MG63 (cell line): ENCODE measurements at places on chromosomes 6 and 20.

GRCh38 chr20:61724376-61724775, 341.3 kb downstream of the TAF4 start:
- DNase-seq, result no peak

DNA sequence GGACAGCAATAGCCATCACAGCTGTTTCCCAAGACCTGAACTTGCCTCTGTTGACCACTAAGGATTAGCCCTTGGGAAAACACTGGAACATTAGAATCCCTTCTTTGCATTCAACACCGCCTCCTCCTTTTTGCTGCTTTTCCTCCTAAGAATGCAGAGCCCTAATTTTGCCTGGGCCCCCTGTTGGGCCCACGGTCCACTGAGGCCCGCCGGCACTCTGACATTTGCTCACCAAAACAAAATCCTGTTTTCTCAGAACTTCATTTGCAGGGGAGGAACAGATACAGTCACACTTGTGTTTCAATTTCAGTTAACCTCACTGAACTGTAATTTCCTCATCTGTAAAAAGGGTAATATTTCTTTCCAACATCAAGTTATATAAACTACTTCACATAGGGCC, 116.0 kb upstream of the JARID2 start:
- no peak for DNase-seq

- DNase-seq, result no peak
These were observed 15.1 kb upstream of the RBPJL start for GRCh38 chr20:45291526-45291925.

- no peak for DNase-seq
These were observed 52.7 kb upstream of the ELMO2 start for GRCh38 chr20:46458866-46459750.

DNA sequence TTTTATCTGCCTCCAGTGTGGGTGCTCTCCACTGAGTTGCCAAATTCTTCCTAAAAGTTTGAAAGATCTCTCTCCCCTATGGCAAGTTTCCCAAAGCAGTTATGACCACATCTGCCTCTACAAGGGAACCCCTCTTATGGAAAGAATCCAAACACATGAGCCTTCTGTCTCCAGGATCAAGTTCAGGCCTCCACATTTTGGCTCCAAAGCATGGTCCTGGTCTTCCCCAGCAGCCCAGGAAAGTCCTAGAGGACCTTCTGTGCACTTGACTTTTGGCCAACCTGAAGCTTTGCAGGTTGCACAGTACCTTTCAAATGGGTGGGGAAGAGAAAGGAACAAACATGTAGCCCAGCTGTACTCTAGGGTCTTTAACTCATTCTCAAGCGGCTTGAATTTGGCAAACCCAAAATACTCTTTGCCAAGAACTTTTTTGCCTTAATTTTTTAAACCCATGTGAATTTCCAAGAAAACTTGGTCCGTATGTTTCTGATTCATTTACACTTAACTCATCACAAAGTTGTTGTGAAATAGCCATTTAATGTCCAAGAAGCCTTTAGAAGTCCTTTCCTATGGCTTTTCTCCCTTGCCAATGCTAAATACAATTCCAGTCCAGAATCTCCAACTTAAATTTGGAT, 240.1 kb upstream of the TBX18 start:
- no peak for DNase-seq

- DNase-seq, result no peak
These were observed 23.8 kb downstream of the NKX2-2 start for GRCh38 chr20:21490105-21490504.

DNA sequence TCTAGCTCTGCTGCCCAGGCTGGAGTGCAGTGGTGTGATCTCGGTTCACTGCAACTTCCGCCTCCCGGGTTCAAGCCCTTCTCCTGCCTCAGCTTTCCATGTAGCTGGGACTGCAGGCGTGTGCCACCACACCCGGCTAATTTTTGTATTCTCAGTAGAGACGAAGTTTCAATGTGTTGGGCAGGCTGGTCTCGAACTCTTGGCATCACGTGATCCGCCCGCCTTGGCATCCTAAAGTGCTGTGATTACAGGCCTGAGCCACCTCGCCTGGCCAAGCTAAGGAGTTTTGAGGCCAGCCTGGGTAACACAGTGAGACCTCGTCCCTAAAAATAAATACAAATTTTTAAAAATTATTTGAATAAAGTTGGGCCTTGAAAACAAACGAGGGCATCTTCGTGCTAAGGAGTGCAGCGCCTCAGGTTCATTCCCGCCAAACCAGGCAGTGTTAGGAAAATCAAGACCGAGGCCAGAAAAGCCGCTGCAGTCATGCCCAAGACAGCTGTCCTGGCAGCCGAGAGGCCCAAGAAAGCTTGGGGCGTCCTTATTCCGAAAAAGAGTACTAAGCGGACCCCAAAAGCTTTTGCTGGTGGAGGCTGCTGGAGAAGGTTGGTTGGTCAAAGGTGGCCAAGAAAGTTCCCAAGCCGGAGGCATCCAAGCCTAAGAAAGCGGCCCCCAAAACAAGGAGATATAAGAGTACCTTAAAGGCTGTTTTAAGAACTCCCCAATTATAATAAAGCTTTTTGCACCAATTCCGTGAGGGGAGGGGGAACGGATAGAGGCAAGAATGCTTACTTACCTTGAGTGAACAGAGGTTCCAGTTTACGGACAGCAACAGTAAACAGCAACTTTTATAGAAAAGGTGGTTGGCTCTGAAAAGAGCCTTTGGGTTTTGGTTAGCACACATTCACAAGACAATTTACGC, 109.0 kb downstream of the HFE start:
- peak; percentile 23 for DNase-seq

DNA sequence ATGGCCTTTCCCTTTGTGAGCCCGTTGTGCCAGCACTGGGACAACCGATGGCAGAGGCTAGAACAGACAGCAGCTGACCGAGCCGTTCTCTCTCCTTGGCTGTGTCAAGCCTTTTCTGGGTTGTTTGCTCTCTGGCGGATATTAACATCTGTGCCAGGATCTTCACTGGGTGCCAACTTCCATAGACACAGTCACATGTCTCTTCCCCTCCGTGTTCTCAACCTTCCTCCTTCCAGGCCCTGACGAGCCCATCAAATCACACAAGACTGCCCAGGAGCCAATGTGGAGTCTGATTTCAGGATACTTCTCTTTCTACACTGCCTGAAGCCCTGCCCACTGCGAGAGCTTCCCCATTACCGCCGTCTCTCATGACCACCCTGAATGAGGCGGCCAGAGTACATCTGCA, 111.0 kb upstream of the RALGAPA2 start:
- no peak for DNase-seq
